Activated CD4-positive, CD25-positive, alpha-beta regulatory T cell treated with anti-CD3 and anti-CD28 coated beads, Interleukin-2, amount 50 U/mL, for 16 hours (primary cell): ENCODE measurements at places on chromosomes 12 and 14.

- DNase-seq, result no peak
Observed at GRCh38 chr14:39267608-39268005, 33.9 kb downstream of the MIA2 start.

DNA sequence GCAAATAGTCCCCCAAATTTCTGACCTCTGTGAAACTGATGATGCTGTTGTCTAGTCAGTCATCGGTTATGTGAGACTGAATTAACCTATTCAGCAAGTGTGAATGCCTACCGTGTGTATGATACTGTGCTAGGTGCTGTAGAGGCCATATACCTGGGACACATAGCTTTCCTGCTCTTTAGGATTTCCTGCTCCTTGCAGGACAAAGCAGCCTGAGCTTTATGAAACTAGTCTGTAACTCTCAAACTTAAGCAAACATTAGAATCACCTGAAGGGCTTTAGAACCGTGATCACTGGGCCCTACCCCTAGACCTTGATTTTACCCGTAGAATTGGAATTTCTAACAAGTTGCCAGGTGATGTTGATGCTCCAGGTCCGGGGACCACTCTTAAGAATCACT is 6.9 kb downstream of the MARK3 start:
- no peak for DNase-seq

DNA sequence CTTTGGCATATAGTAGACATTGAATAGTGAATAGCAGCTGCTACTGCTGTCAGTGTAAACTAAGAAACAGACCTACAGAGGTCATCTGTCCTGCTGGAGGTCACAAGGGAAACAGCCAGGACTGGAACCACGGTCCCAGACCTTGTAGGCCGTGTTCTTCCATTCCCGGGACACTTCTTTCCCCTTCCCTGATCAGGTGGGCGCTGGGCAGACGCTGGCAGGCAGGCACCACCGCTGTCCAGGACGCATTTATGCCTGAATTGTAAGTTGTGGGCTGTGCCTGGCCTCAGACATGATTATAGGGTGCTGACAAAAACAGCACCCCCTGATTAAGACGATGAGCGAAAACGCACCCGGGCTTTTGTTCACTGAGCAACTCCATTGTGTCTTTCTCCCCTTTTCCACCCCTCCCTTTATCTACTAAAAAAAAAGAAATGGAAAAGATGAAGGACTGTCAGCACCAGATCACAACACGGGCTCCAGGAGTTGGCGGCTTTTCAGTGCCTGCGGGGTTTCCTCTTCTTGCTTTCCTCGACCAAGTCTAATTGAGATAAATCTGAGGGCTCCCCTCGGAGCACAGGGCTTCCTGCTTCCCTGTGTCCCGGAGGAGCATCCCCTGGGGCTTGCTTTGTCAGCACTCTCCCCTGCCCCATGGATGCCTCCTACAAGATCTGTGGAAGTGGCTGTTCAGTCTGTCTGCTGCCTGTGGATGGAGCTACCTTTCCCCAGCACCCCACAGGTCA is 80.6 kb downstream of the TSPAN9 start:
- DNase-seq, result no peak

GRCh38 chr14:37865719-37866549 is 270.5 kb downstream of the TTC6 start:
- DNase-seq, result no peak

DNA sequence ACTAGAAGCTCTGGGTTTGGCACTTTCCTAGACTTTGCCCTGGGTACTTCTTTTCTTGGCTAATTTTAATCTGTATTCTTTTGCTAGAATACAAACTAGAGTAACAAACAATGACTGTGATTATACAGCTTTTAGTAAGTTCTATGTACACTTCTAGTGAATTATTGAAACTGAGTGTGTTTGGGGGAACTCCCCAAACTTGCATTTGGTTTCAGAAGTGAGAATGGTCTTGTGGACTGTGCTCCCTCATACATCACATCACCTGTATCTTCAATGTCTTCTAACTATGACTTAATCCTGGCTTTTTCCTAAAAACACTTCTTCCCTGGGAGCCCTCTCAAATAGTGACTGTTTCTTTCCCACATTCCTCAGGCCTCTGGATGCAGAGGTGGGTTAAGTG is 23.6 kb upstream of the SSTR1 start:
- no peak for DNase-seq

GRCh38 chr14:22427771-22428231 is 161.2 kb downstream of the DAD1 start:
- DNase-seq, result no peak

GRCh38 chr14:21206753-21207684 is 51.2 kb upstream of the OR5AU1 start:
- no peak for DNase-seq

GRCh38 chr12:93954166-93955112 is 193.9 kb upstream of the PLXNC1 start:
- DNase-seq, result no peak

- no peak for DNase-seq
Observed at GRCh38 chr14:55773984-55774545, 194.1 kb downstream of the KTN1 start.

DNA sequence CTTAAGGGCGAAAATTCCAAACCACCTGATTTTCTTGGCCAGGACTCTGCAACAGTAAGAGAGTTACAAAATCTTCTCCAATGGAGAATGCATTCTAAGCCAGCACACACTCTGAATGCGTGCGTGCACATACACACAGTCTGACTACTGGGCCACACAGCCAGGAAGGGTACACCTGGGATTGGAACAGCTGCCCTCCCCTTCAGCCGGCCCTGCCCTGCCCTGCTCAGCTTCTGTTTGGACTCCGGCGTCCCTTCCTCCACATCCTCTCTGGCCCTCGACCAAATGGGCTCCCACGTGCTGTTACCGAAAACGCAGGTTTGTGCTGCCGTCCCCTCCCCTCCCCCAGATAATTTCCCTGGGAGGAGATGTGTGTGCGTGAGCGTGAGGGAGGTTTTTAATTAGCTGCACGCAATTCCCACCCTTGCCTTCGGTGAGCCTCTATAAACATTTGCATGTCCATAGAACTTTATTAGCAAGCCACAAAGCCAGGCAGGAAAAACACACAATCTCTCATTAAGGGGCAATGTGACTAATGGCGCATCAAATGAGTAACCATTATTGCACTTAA is 43.0 kb downstream of the CCNK start:
- DNase-seq, result no peak

DNA sequence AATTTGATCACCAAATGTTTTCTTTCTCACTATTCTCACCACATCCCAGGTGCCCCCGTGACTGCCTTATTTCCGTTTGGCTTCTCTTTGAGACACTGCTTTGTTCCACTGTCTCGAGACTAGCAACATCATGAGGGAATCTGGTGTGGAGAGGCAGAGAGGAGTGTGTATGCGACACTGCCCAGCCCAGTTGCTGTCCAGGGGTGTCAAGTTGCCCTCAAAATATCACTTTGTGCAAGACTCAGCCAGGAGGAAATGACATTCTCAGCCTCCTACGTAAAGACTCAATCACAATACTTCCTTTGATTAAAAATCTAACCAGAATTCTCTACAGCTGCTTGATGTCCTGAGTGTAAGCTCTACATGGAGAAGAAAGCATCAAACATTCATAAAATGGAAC is 48.2 kb upstream of the EEA1 start:
- DNase-seq, result no peak

DNA sequence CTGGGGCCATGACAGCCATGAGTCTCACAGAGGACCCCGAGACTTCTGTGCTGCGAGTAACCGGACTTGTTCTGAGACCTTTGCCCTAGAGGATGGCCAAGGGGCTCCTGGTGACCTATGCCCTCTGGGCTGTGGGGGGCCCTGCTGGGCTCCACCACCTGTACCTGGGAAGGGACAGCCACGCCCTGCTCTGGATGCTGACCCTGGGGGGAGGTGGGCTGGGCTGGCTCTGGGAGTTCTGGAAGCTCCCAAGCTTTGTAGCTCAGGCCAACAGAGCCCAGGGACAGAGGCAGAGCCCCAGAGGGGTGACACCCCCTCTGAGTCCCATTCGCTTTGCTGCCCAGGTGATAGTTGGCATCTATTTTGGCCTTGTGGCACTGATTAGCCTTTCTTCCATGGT is 2.1 kb downstream of the DNAJC22 start:
- DNase-seq, result no peak

DNA sequence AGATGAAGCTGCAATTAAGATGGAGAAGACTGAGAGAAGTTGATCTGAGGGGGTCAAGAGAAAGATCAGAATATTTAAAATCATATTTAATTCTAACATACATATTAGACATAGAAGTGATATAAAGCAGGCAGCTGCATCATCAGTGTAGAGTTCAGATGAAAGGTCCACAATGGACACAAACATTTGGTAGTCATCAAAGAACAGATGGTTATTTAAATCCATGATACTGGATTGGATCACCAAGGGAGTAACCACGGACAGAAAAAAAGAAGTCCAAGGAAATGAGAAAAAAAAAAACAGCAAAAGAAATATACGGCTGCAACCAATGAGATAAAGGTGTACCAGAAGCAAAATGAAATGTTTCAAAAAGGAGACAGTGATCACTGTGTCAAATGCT is 20.1 kb downstream of the NOVA1 start:
- no peak for DNase-seq

DNA sequence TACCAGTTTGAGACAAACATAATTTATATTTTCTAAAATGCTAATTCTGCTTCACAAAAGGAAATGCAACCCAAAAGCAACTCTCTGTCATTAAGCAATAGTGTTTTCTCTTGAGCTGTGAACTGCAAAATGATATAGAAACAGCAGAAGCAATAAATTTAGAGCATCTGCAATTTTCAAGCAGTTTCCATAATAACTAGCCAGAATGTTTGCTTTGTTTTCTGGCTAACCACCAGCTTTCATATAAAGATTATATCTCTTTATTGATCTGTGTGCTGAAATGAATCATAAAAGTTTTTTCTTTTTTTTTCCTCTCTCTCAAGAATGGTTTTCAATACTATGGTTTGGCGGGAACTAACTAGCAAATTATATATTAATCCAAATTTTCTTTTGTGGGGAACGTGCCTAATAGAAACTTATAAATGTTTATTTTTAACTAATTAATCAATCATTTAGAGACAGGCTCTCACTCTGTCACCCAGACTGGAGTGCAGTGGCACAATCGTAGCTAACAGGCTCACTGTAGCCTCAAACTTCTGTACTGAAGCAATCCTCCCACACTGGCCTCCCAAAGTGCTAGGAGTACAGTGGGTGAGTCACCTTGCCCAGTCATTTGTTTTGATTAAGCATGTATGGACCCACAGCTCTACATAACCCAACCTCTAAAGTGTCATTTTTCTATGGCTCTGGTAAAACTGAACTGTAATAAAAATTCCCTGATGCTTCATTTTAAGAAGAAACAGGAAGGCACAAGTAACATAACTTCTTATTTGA is 830.1 kb upstream of the MGAT4C start:
- DNase-seq, result no peak

- DNase-seq, result no peak
Observed at GRCh38 chr14:79580906-79581305, 630.4 kb downstream of the DIO2 start.

- no peak for DNase-seq
Observed at GRCh38 chr14:34596891-34597290, 33.1 kb downstream of the SNX6 start.

DNA sequence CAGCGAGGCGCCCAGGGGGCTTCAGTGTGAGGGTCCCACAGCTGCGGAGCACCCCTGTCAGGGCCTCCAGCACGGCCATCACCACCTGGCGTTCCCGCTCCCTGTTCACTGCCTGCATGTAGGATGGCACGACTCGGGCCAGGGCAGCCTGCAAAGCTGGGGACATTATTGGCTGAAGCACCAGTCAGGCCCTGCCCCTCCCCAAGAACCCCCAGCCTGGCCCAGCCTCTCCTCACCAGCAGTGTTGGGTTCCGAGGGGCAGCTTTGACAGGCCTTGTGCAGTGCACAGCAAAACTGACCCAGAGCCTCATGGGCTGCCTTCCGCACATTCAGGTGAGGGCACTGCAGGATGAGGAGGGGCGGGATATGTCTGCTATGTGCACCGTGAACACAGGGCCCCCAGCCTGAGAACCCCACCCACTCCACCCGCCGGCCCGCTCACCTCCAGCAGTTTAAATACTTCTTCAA is 5.6 kb downstream of the IPO4 start:
- no peak for DNase-seq

DNA sequence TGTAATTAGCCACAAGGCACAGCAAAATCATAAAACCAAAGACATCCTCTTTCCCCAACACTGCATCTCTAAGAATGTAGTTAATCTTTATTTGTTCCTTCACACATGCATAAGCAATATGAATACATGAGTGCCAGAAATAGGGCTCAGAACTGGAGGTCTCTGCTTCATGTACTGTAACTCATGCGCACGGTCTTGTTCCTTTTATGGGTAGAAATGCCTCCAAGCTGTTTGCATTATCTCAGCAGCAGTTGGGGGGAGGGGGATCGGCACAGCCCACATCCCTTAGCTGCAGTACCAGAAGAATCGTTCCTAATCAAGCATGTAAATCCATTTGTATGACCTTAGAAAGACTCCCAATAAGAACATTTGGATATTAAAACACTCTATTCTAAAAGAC is 20.0 kb downstream of the RHOJ start:
- DNase-seq, result no peak

DNA sequence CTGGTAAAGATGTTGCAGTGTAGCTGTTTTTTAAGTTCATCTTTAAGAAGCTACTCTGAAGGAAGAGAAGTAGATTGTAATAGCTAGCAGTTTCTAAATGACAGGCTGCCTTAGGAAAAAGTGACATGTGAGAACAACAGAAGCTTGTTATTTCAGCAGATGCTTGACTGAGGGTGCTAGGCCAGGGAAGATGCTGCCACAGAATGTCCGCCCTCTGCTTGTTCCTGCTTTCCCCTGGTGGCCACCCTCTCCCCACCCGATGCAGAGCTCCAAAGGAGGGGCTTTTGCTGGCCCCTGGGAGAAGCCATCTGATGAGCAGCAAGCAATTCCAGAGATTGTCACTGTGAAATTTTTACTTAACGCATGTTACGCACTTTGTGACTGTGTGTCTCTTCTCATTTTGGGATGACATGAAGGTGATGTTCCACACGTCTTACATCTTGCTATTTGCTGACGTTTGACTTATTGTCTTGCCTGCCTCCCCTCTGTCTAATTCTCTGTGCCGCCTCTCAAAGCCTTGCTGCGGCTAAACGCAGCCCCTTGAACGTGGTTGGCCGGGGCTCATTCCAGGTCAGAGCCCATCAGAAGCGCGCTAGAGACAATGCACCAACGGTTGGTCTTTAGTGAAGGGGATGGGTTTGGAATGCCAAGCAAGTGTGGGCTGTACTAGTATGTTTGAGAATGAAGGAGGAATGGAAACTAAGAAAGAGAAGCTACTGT is 44.8 kb downstream of the WDR20 start:
- no peak for DNase-seq

DNA sequence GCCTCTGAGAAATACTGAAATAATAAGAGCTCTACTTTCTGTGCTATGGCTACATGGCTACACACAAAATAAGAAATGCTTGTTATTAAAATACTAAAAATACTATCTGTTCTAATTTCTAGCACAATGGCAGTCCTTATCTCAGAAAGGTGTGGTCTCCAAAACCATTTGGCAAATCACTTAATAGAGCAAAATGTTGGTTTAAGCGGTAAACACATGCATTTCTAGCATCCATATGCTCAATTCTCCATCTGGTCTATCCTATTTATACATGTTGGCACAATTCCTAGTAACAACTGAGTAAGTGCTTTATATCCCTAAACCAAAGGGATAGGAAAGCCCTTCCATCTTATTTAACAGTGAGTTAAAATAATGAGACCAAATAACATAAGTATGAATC is 107.0 kb downstream of the PAPLN start:
- no peak for DNase-seq

GRCh38 chr12:95185854-95186253 is 31.4 kb downstream of the FGD6 start:
- DNase-seq, result no peak

- DNase-seq, result no peak
Observed at GRCh38 chr12:130933269-130933995, 20.3 kb upstream of the ADGRD1 start.
